Cortex of kidney (tissue), 1 donor: ENCODE measurements at places on chromosomes 7 and 10.

DNA sequence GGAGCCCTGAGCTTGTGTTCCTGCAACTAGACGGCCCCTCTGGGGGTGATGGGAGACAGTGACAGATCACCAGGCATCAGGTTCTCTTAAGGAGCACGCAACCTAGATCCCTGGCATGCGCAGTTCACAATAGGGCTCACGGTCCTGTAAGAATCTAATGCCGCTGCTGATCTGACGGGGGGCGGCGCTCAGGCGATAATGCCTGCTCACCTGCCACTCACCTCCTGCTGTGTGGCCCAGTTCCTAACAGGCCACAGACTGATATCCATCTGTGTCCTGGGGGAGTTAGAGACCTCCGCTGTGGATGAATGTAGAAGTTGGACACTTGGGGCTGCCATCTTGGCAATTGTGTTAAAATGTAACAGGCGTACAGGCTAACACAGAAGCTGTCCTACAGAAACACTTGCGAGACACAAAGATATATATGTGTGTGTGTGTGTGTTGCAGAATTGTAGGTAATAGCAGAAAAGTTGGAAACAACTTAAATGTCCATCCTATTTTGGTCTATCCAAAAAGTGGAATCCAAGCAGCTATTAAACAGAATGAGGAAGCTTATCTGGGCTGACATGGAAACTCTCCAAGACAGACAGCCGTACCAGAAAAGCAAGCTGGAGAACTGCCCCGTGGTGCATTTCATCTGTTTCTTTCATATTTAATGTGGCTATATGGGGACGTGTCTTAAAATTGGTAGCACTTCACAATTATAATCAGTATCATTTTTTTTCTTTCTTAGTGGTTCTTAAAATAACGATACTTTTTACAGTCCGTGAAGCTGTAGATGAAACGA, 82.8 kb downstream of the MKI67 start:
- DNase-seq = no peak

GRCh38 chr7:95609277-95609971, 13.1 kb upstream of the PDK4 start:
- DNase-seq = no peak

DNA sequence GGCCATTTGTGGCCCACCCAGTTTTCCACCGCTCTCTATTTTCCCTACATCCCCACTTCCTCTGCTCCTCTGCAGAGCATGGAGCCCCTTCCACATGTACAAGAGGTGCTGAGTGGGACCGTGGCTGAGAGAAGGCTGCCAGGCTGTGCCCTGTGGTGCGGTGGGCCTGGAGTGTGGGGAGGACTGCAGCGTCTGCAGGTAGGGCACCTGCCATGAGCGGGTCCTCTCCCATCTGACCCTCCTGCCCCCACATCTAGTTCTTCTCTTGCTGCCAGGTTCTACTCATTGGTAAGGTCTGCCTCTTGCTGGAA, 145.6 kb upstream of the FAM20C start:
- no peak for DNase-seq

- no peak for DNase-seq
These were observed 3.4 kb downstream of the KCNIP2 start for GRCh38 chr10:101840102-101840684.

GRCh38 chr10:125961743-125962142, 65.4 kb downstream of the FANK1 start:
- no peak for DNase-seq

GRCh38 chr10:76404531-76404930, 973.1 kb downstream of the LRMDA start:
- DNase-seq = no peak

- no peak for DNase-seq
These were observed 132.2 kb upstream of the FAM20C start for GRCh38 chr7:60017-60675.

DNA sequence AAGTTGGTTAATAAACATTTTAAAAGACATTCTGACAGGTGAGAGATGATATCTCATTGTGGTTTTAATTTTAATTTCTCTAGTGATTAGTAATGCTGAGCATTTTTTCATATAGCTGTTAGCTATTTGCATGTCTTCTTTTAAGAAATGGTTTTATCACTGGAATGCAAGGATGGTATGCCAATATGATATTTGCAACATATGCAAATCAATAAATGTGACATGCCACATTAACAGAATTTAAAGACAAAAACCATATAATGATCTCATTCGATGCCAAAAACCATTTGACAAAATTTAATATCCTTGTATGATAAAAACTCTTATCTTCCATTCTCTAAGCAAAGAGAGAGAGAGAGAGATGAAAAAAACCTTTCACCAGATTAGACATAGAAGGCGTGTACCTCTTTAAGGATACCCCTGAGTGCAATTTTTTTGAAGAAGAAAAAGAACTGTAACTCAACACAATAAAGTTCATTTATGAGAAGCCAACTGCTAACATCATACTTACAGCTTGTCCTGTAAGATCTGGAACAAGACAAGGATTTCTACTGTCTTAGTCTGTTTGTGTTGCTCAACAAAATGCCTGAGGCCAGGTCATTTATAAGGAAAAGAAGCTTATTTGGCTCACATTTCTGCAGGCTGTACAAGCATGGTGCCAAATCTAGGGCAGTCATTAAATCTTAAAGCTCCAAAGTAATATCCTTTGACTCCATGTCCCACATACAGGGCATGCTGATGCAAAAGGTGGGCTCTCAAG, 39.7 kb upstream of the ZMYND11 start:
- no peak for DNase-seq

DNA sequence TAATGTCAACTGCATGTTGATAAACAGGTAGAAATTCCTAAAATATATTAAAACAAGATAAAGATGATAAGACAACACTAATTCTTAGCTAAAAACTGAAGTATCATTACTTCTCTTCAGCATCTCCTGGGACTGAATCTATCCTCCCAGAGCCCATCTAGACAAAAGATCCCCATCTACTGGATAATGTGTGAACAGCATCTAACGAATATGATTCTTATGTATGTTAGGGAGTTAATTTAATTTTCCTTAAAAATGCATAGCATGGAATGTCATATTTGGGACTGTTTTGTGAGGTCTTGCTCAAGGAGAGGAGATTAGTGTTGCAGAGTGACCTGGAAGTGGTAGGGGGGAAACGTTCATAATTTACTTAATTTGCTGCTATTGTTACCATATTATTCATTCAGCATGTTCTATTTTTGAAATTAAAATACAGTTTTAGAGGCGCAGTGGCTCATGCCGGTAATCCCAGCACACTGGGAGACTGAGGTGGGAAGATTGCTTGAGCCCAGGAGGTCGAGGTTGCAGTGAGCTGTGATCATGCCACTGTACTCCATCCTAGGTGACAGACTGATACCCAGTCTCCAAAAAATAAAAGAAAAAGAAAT, 305.1 kb upstream of the CSTF2T start:
- no peak for DNase-seq

- no peak for DNase-seq
These were observed 27.7 kb downstream of the MGMT start for GRCh38 chr10:129494740-129495139.

DNA sequence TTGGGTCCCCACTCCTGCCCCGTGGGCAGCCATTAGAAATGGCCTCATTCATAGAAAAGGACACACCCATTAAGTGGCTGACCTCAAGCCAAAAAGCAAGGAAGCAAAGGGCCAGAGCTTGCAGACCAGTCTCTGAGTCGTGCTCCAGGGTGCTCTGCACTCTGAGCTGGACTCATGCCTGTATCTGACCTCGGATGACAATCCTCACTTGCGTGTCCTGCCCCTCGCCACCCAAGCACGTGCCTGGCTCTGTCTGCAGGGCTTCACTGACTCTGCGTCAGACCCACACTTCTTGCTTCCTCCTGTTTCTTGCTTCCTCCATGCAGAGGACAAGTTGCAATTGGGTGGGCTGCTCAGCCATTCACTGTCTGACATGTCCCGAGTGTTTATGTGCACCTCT, 138.8 kb downstream of the OAT start:
- DNase-seq = no peak

GRCh38 chr10:75472685-75473084, 41.3 kb downstream of the LRMDA start:
- DNase-seq = no peak

GRCh38 chr10:6494442-6494819, 85.6 kb downstream of the PRKCQ start:
- no peak for DNase-seq

DNA sequence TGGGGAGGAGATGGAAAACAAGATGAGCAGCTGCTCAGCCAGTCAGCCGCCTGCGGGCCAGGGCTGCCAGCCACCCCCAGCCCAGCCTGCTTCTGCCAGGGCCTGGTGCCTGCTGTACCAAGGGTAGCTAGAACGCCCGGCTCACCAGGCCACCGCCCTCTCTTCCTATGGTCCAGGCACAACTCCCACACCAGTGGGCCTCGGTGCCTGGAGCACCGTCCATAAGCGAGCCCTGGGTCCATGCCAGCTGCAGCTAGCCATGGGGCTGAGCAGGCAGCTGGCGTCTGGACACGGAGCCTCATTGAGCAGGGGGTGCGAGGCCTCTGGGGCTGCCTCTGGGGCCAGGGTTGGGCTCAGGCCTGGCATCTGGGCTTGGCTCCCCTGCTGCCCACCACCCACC, 8.5 kb upstream of the RABGEF1 start:
- DNase-seq = no peak

DNA sequence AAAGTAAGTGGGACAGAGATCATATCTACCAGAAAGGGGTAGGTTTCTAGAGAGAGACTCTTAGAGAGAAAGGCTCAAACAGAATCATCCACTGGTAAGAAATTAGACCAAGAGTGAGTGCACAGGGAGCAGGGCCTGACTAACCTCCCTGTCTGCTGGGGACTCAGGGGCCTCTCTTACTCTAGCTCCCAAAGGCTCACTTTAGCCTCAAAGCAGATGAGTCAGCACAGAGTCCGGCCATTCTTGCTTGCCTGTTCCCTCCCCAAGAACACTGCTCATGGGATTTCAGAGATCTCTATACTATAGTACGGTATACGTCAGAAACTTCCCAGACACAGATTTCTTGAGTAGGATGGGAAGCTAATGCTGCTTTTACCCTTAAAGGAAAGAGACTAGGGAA, 32.7 kb downstream of the RBM28 start:
- DNase-seq = no peak

DNA sequence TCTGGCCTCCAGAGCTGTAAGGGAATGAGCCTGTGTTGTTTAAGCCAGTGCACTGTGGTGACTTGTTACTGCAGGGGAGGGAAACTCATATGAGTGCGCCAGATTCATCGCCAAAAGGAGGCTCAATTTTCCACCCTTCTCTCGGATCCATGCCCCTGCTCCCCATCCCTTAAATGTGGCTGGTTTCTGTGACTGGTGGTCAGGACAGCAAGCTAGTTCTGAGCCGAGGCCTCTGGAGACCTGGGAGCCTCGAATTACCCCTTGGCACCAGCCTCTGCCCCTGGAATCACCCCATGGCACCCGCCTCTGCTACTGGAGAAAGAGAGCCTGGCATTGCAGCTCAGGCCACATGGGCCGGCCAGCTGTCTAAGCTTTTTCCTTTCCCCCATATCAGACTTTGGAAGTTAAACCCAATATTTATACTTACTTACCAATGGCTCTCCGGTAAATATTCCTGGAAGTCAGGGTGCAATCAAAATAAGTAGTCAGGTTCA, 39.9 kb upstream of the RBM33 start:
- DNase-seq = no peak

DNA sequence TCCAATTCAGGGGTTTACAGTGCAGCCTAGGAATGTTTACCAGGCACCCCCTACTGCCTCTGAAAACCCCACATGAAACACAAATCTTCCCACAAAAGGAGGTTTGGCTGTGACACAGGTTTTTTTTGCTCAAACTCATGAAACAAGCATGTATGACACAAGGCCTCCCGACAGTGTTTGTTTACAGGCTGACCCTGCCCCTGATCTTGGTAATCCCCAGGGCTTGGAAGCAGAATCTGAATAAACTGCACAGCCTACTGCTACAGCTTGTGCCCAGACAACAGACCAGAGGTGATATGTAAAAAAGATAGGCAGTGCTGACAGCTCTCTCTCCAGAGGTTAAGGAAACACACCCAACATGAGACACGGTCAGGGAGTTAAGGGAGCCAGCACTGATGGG, 184.2 kb downstream of the KMT2E start:
- DNase-seq = no peak

GRCh38 chr10:11921800-11922392, 98.7 kb downstream of the PROSER2 start:
- DNase-seq = no peak

GRCh38 chr7:118855290-118855689, 630.8 kb downstream of the ANKRD7 start:
- DNase-seq = no peak

GRCh38 chr7:23285657-23286646, 13.2 kb upstream of the MALSU1 start:
- no peak for DNase-seq

DNA sequence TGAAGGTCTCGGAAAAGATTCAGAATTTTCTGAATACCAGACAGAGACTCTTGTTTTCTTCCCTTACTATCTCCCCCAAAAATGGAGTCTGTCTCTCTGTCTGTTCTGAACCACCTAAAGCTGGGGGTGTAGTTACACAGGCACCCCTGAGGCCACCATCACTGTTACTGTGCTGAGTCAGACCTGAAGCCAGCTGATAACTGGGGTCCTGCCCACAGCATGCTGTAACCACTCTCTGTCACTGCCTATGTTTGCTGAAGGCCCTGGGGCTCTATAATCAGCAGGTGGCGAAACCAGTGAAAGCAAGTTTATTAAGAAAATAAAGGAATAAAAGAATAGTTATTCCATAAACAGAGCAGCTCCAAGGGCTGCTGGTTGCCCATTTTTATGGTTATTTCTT, 575.2 kb upstream of the POT1 start:
- DNase-seq = no peak

- DNase-seq = no peak
These were observed 1.7 kb downstream of the PALS2 start for GRCh38 chr7:24574950-24575349.

DNA sequence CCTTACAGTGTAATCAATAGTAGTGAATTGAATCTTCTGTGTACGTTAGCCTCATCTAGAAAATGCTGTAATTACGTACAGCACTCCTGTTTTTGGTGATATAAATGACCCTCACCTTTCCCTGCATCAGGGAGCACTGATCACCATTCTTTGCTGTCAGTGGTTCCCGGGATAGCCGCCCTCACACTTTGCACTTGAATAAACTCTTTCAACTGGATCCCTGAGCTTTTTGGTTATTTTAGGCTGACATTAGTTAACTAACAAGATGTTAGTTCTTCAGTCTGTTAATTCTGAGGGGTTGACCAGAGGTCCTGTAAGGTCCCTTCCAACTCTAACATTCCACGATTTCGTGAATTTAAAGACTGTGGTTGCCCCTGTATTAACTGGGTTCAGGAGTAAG, 23.4 kb upstream of the ZC3HAV1 start:
- DNase-seq = no peak

DNA sequence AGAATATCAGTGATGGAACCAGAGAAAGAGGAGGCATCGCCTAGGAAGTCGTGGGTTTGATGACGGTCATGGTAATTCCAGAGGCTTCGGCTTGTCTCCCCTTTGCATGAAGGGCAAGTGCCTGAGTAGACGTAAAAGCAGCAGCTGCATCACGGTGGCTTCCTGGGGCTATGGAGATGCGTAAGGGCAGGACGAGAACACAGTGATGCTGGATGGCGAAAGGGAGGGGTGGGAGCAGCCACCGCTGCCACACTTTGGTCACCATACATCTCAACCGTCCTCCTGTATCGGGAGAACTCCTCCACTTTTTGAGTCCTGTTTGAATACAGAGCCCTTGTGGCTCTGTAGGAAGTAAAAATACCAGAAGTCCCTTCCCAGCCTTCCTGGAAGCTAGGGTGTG, 182.7 kb downstream of the ZMYND11 start:
- DNase-seq = no peak
